ENCODE measurements at places on chromosomes 2 and 18. TPM values are rescaled to one million over a fixed set of nuclear protein-coding genes. Genes with fewer than 3 reads are reported as not detected.

Gene TCF7L1
- 15.8 TPM for total RNA-seq

Gene TEX44
- not detected for total RNA-seq

Gene SLC4A3
- total RNA-seq = 9.2 TPM

Gene SPATA3
- total RNA-seq = not detected

Gene TUBB8B
- 0.51 TPM for total RNA-seq

GRCh38 chr2:10524341-10524740 is 76.2 kb upstream of the ODC1 start:
- H3K36me3 ChIP-seq = no peaks in the 10 kb centered on the region
- H3K4me1 ChIP-seq = no peaks in the 10 kb centered on the region
- H3K27me3 ChIP-seq = peaks cover 5% of the 10 kb centered on the region
- H3K4me3 ChIP-seq = no peak overlapping the region
- no peak overlapping the region for H3K27ac ChIP-seq

DNA sequence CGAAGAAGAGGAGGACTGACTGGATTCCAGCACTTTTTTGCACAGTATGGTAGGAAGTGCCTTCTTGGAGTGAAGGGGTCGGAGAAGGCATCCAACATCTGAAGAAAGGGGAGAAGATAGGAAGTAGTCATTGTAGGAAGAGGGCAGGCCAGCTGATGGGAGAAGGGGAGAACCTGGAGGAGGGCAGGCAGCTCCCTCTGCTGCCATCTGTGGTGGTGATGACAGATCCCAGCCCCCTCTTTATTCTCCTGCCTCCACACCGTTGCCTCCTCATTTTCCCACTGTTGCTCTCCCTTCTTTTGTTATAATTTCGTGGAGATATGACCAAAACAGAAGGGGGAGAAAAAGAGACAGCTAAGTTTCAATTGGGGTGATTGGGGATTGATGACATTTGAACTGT is 2.9 kb upstream of the SCYGR2 start:
- no peaks in the 10 kb centered on the region for H3K27me3 ChIP-seq
- H3K36me3 ChIP-seq = no peaks in the 10 kb centered on the region
- no peak for DNase-seq

GRCh38 chr2:112187805-112188596 is 49.8 kb downstream of the FBLN7 start:
- DNase-seq = no peak
- no peaks in the 10 kb centered on the region for H3K27me3 ChIP-seq

All from spleen (tissue), 13 donors.